Activated T-cell treated with anti-CD3 and anti-CD28 coated beads for 4 hours (primary cell): ENCODE measurements at places on chromosomes 5 and 9.

- DNase-seq, result no peak
These were observed 128.7 kb downstream of the SPOCK1 start for GRCh38 chr5:137370096-137371071.

DNA sequence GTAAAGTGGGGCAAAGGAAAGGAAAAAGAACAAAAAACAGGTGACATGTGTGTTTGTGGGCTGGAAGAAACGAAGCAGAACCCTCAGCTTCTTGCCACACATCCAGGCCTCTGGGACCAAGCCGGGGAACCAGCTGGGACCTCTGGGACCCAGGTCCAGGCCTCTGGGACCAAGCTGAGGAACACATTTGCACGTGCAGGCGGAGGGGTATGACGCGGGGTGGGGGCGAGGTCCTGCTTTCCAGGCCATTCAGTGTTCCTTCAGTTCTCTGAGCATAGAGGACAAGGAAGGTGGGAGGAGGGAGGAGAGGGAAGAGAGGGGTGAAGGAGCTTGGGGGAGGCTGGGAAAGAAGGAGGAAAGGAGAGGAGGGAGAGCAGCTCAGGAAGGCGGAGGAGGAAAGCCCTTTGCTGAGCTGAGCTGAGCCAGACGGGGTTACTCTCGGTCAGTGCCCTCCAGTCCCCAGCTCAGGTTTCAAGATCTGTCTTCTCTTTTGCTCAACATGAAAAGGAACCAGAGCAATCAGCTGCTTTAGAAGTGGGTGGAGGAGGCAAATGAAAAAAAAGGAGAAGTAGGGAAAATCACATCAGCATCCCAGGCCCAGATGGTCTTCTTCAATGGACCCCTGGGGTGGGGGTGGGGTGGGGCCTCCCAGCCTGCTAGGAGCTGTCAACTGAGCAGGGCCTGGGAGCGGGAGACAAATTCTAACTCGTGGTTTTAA, 59.1 kb downstream of the ABCA1 start:
- no peak for DNase-seq

- DNase-seq, result no peak
These were observed 62.9 kb upstream of the IRX4 start for GRCh38 chr5:1945606-1946005.

DNA sequence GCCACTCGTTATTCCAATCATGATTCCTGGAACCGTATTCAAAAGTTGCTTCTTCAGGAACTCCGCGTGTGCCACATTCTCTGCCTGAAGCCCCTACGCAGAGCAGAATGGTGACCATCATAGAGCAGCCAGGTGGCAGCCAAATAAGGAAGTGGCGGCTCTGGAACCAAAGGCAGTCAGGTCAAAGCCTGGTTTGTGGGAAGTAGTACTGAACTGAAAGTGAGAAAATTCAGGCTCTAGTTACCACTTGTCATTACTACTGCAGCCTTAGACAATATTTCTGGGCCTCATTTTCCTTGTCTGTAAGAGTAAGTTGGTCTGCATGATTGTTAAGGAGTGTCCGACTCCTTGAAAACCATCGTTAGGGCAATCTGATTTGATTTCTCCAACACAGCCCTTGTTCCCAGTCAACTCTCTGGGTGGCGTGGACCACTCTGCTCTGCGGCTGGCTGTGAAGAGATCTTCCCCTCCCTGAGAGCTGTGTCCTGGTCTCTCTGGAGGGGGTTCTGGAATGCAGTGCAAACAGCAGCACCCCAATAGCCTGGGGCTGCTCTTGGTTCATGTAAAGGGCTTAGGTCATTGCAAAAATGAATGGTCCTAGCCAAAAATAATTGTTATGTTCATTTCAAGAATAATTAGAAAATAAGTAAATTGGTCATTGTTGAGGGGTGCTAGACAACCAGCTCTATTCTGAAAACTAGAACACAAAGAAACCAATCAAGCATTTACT, 102.4 kb downstream of the MED27 start:
- DNase-seq, result no peak

DNA sequence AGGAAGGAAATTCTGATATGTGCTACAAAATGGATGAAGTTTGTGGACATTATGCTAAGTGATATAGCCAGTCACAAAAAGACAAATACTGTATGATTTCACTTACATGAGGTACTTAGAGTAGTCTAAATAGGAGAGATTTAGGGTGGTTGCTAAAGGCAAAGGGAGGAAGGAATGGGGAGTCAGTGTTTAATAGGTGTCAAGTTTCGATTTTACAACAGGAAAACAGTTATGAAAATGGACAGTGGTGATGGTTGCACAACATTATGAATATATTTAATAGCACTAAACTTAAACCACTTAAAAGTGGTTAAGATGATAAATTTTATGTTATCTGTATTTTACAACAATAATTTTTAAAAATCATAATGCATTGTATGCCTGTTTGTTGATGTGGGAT, 40.4 kb upstream of the ECM2 start:
- no peak for DNase-seq

GRCh38 chr5:34919077-34919476, 3.6 kb downstream of the BRIX1 start:
- DNase-seq, result no peak

DNA sequence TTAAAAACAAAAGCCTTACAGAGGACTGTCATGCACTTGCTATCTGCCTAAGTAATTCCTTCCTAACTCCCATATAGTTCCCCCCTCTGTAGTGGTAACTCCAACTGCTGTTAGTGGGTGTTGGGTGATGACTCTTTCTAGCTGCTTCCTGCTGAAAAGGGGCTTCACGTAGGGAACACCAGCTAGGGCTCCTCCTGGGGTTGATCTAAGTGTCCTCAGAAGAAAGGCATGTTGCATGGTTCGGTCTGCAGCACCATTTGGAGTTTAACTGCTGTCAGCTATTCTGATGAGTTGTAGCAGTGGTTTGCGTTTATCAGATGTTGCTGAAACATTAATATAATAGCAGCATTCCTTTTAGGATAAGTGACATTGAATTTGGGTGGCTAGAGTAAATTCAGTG, 281.9 kb upstream of the TUSC1 start:
- no peak for DNase-seq

- no peak for DNase-seq
These were observed 56.0 kb upstream of the FAM174A start for GRCh38 chr5:100479079-100479688.

DNA sequence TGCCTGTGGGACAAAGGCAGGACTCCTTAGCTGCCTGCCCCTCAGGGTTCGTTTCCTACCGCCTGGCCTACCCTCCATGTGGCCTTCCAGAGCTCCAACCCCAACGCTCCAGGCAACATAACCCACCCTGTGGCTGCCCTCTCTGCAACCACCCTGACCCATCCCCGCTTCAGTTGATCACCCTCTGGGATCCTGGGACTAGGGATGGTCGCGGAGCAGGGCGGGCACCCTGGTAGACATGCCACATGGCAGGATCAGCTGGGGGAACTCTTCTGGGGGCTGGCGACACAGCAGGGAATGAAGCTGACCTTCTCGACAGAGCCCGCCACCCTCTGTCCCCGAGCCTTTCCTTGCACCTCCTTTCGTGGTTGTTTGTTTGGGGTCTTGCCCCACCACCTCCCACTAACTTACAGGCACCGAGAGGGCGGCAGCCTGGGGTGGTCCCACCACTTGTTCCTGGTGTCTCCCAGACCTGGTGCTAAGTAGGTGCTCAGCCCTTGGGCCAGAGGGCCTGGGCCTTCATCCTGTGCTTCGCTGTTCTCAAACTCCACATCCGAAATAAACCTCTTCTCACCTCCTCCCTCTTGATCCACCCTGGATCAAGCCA, 243.1 kb downstream of the PBX3 start:
- DNase-seq, result no peak

DNA sequence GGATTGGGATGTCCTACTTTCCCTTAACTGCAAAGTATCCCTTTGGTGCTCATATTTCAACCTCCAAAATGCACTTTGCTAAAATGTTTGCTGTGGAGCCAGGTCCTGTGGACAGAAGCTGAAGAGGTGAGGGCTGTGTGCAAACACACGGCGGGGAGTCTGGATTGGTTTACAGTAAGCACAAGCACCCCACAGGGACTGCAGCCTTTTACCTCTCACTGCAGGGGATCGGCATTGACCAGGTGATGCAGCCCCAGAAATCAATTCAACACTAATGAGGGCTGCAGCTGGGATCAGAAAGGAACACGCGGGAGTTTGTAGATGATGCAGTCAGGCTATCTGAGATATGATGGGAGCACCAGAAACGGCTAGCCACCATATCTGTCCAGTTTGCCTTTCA, 450.9 kb downstream of the CCDC171 start:
- no peak for DNase-seq

- DNase-seq, result no peak
These were observed 207.7 kb downstream of the SREK1 start for GRCh38 chr5:66351813-66352212.

DNA sequence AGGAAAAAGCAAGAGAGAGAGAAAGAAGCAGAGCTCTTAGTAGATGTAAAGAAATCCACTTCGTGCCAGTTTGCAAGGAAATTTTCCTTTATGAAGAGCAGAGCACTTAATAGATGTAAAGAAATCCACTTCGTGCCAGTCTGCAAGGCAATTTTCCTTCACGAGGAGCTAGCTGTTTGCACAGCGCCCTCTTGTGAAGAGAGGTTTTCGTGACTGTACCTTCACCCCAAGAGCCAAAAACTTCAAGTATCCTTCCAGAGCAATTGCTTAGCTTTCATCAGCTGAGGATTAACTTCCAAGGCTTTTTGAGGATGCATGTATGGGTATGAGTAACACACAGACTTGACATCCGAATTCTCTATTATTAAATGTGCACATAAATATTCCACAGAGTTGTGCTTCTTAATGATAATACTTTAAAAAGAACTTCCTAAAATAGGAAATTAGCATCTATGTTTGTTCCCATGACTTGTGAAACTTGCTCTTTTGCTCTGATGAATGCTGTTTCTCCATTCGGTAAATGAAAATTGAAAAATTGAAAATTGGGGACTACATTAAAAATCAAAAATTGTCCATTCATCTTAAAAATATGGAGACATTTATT, 525.6 kb downstream of the PDE4D start:
- DNase-seq, result peak; percentile 23

DNA sequence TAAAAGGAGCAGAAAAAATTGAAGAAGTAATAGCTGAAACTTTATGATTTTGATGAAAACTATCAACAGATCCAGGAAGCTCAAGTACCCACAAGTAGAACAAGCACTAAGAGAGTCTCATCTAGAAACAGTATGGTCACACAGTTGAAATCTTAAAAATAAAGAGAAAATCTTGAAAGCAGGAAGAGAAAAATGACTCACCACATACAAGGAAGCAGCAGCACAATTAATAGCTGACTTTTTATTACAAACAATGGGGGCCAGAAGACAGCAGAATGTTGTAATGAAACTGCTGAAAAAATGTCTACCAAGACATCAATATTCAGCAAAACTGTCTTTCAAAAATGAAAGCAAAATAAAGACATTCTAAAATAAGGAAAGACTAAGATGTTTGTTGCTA, 1108.3 kb upstream of the DMAC1 start:
- no peak for DNase-seq

DNA sequence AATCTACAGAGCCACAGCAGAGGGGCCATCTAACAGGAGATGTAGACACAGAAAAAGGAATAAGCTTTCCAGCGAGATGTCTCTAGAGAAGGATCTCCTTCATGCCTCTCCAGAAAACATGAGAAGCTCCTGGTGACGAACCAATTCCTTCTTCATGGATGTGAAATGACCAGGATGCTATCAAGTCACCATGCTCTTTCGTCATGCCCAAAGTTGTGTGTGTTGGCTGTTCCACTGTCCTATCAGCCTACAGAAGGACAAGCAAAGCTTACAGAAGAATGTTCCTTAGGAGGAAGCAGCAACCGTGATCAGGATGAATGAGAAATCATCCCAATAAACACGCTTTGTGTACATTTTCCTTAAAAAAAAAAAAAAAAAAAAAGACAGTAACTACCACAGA, 54.4 kb downstream of the ALDH7A1 start:
- DNase-seq, result no peak

GRCh38 chr9:83521011-83521410, 17.2 kb downstream of the FRMD3 start:
- no peak for DNase-seq

DNA sequence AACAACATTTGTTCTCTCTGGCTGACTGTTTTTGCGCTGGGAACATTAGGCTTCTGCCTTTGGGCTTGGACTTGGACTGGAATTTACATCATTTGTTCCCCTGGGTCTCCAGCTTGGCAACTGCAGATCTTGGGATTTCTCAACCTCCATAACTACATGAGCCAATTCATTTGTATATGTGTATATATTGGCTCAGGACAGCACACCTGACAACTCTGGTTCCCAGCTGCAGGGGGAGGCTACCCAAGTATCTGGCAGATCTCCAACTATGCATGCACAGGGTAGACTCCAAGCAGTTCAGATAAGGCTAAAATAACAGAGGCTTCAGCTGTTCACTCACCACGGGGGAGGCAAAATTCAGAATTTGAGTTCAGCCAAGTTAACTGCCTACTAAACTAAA, 31.6 kb upstream of the F2RL1 start:
- no peak for DNase-seq

DNA sequence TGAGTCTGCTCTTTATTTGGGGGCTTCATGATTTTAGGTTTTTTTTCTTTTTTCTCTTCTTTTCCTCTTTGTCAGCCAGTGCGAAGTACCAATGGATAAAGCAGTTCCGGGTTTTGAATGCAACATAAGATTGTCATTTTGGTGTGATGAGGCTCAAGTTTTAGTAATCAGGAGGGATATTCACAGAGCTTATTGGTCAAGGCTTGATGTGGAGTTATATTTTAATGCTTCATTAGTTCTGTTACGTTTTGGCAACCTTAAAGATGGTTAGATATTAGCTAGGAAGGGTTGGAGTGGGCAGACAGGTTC, 1.4 kb downstream of the PIK3R1 start:
- DNase-seq, result no peak

GRCh38 chr9:122097679-122098315, 4.7 kb upstream of the TTLL11 start:
- no peak for DNase-seq

DNA sequence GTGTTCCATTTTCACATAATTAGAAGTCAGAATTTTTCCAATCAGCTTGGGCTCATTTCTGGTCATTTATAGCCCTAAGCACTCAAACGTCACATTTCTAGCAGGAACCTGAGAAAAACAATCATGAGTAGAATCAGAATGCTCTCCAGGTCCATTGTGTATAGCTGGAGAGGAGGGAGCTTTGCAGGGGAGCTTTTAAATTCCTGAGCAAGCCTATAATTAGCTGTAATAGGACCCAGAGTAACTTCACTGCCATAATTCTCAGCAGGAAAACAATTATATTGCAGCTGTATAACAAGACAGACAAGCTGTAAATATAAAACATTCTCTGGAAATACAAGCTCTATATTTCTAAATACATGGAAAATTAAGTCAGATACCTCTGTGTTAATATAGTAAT, 637.6 kb upstream of the SGCD start:
- no peak for DNase-seq

GRCh38 chr9:1469996-1470395, 419.8 kb downstream of the DMRT2 start:
- no peak for DNase-seq
